ENCODE measurements at places on chromosomes 6 and 20. TPM values are rescaled to one million over a fixed set of nuclear protein-coding genes. Genes with fewer than 3 reads are reported as not detected.

Gene STMND1
- total RNA-seq, result not detected

Gene CD83
- 3.3 TPM for total RNA-seq

Gene ZSCAN31
- 12.8 TPM for total RNA-seq

DNA sequence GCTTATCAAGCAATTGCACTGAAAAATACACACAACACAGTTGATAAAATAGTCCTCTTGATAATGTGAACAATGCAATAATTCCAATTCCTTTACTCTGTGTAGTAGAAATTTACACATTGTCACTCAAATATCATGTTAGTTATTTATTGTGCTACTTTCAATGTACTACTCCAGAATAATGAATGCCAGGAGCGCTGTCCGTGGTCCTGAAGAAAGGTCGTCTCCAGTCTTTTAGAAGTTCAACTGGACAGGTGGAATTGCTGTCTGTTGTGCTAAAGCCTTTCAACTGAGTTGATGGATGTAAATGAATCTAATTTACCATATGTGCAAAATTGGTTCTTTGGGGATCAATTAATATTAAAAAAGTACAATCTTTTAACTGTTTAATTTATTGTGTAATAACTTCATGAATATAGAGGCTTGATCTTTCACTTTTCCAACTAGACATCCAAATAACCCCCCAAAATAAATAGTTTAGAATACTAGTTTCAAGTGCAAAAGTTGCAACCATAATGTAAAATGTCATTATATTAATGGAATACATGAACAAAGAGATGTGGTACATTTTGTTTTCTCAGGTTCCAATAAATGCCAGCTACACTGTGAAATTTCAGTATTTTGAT, 3.2 kb downstream of the GRIK2 start:
- no peaks in the 10 kb centered on the region for H3K36me3 ChIP-seq
- no peak overlapping the region for H3K27ac ChIP-seq
- peaks cover 57% of the 10 kb centered on the region for H3K27me3 ChIP-seq
- H3K4me1 ChIP-seq, result no peaks in the 10 kb centered on the region
- H3K4me3 ChIP-seq, result no peak overlapping the region

Gene ADGB
- not detected for total RNA-seq

GRCh38 chr6:157832250-157832967, 9.4 kb downstream of the SNX9 start:
- peaks cover 32% of the 10 kb centered on the region for H3K4me1 ChIP-seq
- H3K27me3 ChIP-seq, result no peaks in the 10 kb centered on the region
- H3K36me3 ChIP-seq, result peaks cover 2% of the 10 kb centered on the region
- no peak overlapping the region for H3K27ac ChIP-seq
- no peak overlapping the region for H3K4me3 ChIP-seq
- no peak for DNase-seq

Gene KCNQ5
- total RNA-seq, result 1.1 TPM

Gene CENPQ
- total RNA-seq, result 7.1 TPM

DNA sequence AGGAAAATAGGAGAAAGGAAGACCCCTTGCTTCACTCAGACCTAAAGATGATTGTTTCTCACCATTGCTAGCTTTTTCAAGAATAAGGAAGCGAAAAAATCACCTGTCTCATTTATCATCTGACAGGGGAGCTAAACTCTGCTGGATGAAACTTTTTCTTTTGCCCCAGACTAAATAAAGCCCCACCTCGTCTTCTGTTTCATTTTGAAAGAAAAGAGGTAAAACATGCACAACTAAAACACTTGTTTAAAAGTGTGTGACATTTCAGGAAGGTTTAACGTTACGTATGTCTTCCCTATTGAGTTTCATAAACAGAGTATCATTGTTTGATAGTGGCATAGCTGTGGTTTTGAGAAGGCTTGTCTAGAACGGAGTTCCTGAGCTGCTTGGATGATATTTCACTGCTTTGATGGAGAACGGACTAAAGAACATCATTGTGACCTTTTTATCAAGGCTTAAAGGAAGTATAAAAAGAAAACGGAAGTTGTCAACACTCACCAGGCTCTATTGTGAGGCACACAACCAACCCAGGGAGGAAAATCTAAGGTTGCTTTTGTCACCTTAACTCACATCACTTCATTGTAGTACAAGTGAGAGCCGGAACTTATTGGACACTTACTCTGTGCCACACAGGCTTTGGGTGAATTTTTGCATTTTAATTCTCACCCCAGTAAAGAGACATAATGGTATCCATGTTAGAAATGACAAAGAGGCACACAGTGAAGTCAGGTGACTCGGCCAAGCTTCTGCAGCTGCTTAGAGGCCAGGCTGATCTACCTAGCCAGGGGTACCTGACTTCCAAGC, 29.5 kb downstream of the TSHZ2 start:
- H3K27me3 ChIP-seq, result no peaks in the 10 kb centered on the region
- no peak overlapping the region for H3K4me3 ChIP-seq
- no peak for DNase-seq
- H3K36me3 ChIP-seq, result no peaks in the 10 kb centered on the region

GRCh38 chr6:169489563-169490245, 212.1 kb downstream of the WDR27 start:
- H3K36me3 ChIP-seq, result no peaks in the 10 kb centered on the region
- no peak overlapping the region for H3K27ac ChIP-seq
- no peak for DNase-seq
- no peaks in the 10 kb centered on the region for H3K27me3 ChIP-seq

- no peak overlapping the region for H3K4me3 ChIP-seq
- H3K27me3 ChIP-seq, result no peaks in the 10 kb centered on the region
- H3K4me1 ChIP-seq, result no peaks in the 10 kb centered on the region
- no peak overlapping the region for H3K27ac ChIP-seq
Measured at GRCh38 chr6:89214197-89214596, 3.0 kb downstream of the GABRR1 start.
